Endothelial cell of umbilical vein (primary cell): ENCODE measurements at places on chromosomes 16 and 17. TPM values are rescaled to one million over a fixed set of nuclear protein-coding genes. Genes with fewer than 3 reads are reported as not detected.

Gene ABCA10
- 1.7 and 2.1 TPM in 2 replicates for total RNA-seq

Gene KRT17
- total RNA-seq, result 0.55 and 1.6 TPM in 2 replicates

Gene ASB16
- total RNA-seq, result not detected in 2 replicates

Gene IRF8
- not detected in 2 replicates for total RNA-seq

Gene CCT6B
- 0.78 and 1.6 TPM in 2 replicates for total RNA-seq

Gene KRT12
- not detected in 2 replicates for total RNA-seq

Gene NXPH3
- 2.0 and 2.1 TPM in 2 replicates for total RNA-seq

Gene FNDC8
- not detected in 2 replicates for total RNA-seq
